Daoy (cell line): ENCODE measurements at places on chromosomes 3 and 15.
A peak's percentile ranks its signal among the peaks of the same experiment; 100 is the strongest.

DNA sequence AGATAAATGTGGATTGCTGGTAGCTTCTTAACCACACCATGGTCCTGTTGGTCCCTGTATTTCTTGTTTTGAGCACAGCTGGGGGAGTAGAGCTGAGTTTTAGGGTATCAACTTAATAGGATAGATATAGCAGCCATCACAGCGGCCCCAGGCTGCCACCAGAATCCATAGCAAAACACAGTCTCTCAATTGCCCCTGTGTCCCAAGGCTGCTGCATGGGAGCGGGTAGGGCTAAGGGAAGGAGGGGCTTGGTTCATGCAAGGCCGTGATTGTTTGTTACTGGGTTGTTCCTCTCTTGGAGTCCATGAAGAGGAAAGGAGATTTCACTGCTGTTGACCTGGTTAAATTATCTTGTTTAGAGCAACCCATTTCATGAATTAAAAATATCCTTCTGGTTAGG is 22.1 kb downstream of the ARNT2 start:
- no peak for DNase-seq

- no peak for DNase-seq
These were observed 3.2 kb upstream of the FSIP1 start for GRCh38 chr15:39785841-39786240.

DNA sequence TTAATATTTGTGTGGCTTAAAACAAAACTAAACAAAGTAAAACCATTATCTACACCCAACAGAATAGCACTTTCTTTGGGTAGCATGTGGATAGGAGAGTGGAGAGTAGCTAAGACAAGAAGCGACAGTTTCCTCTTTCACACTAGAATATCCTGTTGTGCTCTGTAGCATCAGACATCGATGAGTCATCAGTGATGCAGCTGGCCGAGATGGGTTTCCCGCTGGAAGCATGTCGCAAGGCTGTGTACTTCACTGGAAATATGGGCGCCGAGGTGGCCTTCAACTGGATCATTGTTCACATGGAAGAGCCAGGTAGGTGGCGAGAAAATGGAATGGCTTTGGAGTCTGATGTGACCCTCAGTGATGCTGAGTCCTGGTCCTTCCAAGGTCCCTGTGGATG is 108.1 kb downstream of the USP13 start:
- DNase-seq: peak; percentile 66

- DNase-seq: peak; percentile 85
These were observed 32.1 kb upstream of the BCL2L10 start for GRCh38 chr15:52144656-52145178.

DNA sequence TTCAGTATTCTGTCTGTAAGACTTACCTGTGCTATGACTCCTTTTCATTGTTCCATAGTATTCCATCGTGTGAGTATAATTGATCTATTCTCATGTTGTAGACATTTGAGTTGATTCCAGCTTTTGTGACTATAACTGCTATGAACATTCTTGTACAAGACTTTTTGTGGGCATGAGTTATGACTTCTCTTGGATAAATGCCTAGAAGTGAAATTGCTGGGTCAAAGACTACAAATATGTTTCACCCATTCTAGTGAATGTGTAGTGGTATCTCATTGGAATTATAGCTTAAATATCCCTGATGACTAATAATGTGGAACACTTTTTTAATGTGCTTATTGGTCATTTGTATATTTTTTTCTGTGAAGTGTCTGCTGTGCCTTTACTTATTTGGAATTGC is 27.6 kb upstream of the NPHP3 start:
- no peak for DNase-seq

DNA sequence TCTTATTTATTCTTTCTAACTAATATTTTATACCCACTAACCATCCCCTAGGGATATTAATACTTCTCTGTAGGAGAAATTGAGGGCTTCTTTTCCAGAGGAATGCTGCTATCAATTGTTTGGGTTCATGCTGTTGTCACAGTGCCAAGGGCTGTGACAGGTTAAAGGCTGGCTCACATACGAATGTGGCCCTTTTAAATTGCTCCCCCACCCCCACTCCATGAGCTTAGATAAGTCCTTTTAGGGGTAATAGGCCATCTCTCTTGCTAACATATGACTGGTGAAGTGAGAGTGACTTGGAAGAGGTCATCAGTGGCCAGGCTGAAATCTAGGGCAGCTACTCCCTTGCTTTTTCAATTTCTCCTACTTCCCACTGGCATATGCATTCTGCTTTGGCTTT is 121.9 kb upstream of the DPH6 start:
- DNase-seq: no peak

DNA sequence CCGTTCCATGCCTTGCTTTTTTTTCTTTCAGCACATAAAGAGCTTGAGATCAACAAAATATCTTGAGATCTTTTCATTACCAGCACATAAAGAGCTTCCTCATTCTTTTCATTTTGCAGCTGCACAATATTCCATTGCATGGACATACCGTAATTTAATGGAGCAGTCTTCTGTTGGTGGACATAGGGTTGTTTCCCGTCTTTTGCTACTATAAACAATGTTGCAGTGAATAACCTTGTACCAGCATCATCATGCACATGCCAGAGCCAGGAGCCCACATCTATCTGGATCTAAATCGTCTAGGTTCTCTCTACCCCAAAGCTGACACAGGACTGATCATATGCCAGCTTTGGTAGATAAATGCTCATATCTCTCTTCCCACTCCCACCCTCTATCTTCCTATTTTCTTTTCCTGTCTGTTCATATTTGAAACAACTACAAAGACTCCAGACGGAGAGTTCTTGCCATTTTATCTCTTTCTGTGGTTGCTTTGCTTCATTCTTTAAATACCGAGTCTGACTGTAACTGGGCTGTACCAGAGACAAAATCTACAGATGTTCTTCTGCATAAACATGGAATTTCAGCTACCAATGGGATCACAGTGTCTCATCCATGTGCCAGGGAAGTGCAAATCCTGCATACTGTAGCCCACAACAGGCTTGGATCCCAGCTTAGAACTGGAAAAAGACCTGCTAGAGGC is 47.1 kb upstream of the AKAP13 start:
- DNase-seq: peak; percentile 60

GRCh38 chr15:87816016-87816415 is 440.5 kb downstream of the NTRK3 start:
- DNase-seq: no peak

- DNase-seq: no peak
These were observed 564.4 kb downstream of the TBL1XR1 start for GRCh38 chr3:176632925-176633324.

DNA sequence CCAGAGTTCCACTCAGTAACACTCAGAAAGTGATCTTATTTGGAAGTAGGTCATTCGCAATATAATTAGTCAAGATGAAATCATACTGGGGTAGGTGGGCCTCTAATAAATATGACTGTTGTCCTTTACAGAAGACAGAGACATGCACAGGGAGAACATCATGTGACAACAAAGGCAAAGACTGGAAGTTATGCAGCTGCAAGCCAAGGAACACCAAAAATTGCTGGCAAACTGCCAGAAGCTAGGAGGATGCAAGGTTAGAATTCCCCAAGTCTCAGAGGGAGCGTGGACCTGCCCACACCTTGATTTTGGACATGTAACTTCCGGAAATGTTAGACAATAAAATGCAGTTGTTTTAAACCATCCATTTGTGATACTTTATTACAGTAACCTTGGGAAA is 471.5 kb upstream of the AGTR1 start:
- DNase-seq: no peak

- no peak for DNase-seq
These were observed 12.9 kb downstream of the CRABP1 start for GRCh38 chr15:78353093-78353492.

- DNase-seq: peak; percentile 45
These were observed 2.4 kb downstream of the EHD4 start for GRCh38 chr15:41969851-41970431.

- no peak for DNase-seq
These were observed 757.7 kb downstream of the GRM7 start for GRCh38 chr3:7618606-7619005.

- no peak for DNase-seq
These were observed 73.8 kb downstream of the LEKR1 start for GRCh38 chr3:156899951-156900350.

- no peak for DNase-seq
These were observed 129.4 kb downstream of the DNAJB8 start for GRCh38 chr3:128337305-128337704.

GRCh38 chr3:31770822-31771326 is 210.2 kb downstream of the OSBPL10 start:
- no peak for DNase-seq

DNA sequence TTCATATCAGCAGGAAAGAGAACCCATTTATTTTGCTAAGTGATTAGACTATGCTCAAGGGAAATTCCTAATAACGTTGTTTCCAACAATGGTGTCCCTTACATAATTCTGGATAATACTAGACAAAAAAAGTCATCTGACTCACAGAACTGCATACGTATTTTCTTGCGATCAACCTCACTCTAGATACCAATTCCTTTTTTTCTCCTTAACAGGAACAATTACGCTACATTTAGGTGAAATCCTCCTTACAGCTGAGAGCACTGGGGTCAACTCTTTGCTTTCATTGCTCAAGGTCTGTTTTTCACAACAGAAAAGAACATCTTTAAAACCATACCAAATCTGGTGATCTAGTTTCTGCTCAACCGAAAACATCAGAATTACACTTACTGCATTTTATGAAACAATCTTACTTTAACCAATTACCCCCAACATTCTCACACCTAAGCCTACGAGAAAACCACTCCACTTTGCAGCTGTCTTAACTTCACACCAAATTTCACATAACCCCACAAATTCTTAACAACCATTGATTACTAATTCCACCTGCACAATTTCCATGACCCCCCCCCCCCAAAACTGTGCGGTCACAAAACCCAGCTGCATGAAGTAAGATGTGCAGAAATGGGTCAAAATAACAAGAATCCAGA is 61.2 kb upstream of the ICE2 start:
- DNase-seq: no peak

GRCh38 chr3:134458406-134458945 is 27.3 kb downstream of the ANAPC13 start:
- no peak for DNase-seq

GRCh38 chr3:112979244-112979832 is 4.4 kb upstream of the CD200R1 start:
- peak; percentile 12 for DNase-seq

- DNase-seq: no peak
These were observed 54.2 kb upstream of the RPL32 start for GRCh38 chr3:12895391-12896062.

- no peak for DNase-seq
These were observed 85.7 kb downstream of the SPATA16 start for GRCh38 chr3:173055228-173055933.

DNA sequence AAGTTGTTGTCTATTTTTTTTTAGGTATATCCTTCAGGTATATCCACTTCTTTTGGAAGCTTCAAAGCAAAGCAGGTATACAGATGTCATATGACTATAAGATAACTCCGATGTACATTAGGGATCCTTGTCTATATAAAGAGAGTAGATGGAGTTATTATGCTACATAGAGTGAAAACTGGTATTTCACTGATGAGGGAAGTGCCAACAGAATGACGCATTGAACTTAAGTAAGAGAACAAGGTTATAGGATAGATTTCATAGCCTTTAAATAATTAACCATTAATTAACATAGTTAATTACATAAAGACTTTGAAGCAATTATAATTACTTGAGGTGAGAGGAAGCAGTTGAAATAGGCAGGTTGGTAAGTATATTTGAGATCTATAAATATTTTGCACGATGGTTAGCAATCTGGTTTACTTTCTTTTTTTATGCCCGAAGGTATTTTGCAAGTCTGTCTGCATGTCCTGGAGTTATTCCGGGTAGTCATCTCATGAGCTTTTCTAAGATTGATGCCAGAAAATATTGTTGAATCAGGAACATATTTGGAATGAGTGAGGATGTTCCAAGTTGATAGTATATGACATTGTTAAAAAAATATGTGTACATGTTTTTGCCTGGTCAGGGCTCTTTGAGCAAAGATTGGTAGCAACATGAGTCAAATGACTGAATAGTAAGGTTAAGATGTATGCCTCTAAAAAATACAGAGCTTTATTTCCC is 299.5 kb upstream of the KCNMB2 start:
- no peak for DNase-seq

- DNase-seq: no peak
These were observed 5.4 kb downstream of the CCDC54 start for GRCh38 chr3:107382631-107383030.

DNA sequence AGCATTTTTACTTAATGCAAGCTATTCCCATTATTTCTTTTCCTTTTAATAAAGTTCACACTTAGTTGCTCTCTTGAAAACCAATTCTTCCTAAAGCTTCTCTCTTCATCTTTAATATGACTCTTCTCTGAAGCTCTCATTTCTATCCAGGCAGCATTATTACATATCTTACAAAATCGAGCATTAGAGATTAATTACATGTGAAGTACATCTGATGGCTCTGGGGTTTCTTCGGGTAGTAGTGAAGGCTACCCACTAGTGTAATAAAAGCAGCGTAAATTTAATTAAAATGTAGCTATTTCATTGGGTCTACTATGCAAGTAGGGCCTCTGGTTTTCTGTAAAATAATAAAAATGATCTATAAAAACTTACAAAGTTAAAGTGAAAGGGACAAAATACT is 513.6 kb upstream of the DPH6 start:
- DNase-seq: no peak

DNA sequence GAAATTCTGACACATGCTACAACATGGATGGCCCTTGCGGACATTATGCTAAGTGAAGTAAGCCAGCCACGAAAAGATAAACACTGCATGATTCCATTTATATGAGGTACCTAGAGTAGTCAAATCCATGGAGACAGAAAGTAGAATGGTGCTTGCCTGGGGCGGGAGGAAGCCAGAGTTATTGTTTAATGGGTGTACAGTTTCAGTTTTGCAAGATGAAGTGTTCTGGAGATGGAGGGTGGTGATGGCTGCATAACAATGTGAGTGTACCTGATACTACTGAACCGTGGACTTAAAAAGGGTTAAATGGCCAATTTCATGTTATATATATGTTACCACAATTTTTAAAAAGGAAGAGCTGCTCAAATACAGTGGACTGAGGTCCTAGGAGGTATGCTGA is 66.9 kb downstream of the SEMA5B start:
- DNase-seq: no peak

DNA sequence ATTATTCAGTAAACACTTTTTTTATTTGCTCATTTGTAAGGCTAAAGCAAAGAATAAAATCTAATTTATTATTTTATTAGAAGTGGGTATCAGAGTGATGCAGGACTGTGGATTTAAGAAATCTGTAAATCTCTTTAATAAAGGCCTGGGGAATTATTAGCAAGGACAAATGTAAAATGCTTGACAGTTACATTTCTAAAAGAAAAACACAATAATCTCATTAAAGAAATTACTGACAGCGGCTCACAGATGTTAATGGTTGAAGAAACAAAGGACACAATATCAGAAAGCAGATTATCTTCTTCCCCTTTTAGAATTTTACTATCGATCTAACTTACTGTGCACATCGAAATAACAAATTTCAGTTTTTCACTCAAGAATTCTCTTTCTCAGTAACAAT is 262.1 kb upstream of the MEIS2 start:
- no peak for DNase-seq

GRCh38 chr3:42195879-42196330 is 70.1 kb downstream of the CCK start:
- no peak for DNase-seq
